ENCODE measurements at places on chromosomes 6 and 20.
A peak's percentile ranks its signal among the peaks of the same experiment; 100 is the strongest.

- no peak for DNase-seq
Observed at GRCh38 chr6:16126861-16127260, 2.0 kb upstream of the MYLIP start.

DNA sequence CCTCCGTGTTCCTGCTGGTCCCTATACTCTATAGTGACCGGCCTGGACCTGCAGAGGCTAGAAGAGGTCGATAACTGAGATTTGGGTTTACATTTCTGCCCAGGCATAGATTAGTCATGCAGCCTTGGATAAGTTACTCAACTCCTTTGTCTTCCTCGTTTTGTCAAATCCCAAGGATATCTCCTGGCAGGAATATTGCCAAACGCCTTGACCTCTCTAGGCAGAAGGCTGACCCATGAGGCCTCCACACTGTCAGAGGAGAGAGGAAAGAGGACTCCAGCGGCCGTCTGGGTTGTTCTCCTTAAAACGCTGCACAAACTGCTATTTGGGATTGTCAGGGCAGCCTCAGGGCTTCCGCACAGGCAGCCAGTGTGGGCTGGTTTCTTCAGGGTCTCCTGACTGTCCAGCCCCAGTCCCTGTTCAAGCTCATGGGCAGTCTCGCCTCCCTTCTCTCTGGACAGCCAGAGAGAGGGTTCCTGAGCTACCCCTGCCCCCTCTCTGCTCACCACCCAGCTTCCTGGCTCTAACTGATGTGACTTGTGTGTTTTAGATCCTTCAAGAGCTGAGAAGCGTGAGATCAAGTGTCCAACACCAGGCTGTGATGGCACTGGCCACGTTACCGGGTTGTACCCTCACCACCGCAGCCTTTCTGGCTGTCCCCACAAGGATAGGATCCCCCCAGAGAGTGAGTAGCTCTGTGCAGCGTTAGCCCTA, 44.7 kb upstream of the PCMTD2 start:
- DNase-seq: no peak

- peak; percentile 79 for DNase-seq
Observed at GRCh38 chr6:26156105-26156849, 69.0 kb downstream of the HFE start.

- no peak for DNase-seq
Observed at GRCh38 chr20:19557291-19557690, 200.8 kb upstream of the RIN2 start.

Data from stimulated activated CD4-positive, alpha-beta T cell treated with anti-CD3 and anti-CD28 coated beads, Interleukin-4, amount 100 ng/mL, for 1 hour (primary cell).